ENCODE measurements at places on chromosomes 5 and 9. TPM values are rescaled to one million over a fixed set of nuclear protein-coding genes. Genes with fewer than 3 reads are reported as not detected.

The SPINK7 gene
- not detected for total RNA-seq

- DNase-seq, result no peak
Observed at GRCh38 chr5:124973661-124974060, 227.2 kb upstream of the ZNF608 start.

The CBY3 gene
- total RNA-seq, result not detected

DNA sequence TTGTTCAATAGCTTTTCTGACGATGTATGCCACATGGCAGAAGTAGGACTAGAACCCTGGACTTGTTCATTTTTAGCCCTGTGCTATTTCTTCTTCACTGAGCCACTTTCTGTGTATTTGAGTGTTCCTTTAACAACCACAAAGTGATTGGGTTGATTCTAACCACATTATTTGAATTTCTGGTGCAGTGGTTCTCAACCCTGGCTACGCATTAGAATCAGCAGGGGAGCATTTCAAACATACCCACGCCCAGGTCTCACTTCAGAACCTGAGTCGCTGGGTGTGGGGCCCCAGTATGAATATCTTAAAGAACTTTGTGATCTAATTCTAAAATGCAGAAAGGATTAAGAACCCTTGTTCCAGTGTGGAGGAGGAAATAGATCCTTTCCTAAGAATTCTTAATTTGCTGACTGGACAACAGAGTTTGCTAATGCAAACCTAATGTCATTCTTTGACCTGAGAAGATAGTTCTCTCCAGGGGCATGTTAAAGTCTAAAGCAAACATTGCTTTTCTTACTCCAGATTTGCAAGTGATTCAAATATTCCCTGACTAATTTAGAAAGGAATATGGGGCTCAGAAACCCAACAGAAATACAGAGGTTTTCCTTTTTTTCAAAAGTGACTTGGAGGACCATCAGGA, 75.4 kb upstream of the GDNF start:
- no peak for DNase-seq

GRCh38 chr9:84811072-84811750, 141.7 kb downstream of the NTRK2 start:
- no peak for DNase-seq

DNA sequence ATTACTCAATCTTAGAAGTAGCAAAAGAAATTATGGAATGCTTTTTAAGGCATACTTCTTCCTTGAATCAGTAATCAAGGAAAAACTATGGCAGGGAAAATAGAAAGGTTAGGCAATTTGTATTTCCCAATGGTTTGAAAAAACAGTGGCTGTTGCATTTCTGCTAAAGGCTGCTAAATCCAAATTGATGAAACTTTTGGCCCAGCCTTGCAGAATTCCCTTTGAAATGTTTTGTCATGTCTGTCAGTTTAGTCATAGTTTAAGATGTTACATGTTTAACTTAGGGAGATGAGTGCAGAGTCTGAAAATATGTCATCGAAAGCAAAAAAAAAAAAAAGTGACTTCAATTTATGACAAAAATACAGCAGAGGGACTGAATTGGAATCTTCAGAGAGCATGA, 878.9 kb upstream of the WWC1 start:
- no peak for DNase-seq

DNA sequence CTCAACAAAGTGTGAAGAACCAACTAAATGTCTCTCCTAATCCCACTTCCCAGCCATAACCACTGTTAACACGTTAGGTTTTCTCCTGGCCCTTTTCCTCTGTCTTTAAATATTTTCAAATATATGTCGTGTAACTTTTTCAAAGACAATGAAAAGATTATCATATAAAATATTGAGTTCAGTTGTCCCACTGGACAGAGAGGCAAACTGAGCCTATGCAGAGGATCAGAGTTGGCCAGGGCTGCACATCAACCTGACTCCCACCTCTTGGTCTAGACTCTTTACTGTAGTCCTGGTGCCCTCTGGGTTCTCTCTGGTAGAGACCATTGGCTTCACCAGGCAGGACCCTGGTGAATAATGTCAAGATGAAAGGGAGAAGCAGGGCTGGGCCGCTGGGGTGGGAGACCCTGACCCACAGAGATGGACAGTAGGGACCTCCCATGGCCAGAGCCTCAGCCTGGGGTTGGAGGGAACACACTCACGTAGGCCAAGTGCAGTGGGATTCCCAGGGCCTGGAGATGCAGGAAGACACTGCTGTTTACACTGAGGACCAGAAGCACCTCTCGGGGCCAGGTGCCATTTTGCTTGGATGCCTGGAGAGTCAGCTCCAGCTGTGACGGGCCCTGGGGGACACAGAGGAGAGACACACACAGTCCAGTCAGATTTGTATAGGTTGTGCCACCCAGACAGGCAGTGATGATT, 25.1 kb downstream of the ENG start:
- no peak for DNase-seq

DNA sequence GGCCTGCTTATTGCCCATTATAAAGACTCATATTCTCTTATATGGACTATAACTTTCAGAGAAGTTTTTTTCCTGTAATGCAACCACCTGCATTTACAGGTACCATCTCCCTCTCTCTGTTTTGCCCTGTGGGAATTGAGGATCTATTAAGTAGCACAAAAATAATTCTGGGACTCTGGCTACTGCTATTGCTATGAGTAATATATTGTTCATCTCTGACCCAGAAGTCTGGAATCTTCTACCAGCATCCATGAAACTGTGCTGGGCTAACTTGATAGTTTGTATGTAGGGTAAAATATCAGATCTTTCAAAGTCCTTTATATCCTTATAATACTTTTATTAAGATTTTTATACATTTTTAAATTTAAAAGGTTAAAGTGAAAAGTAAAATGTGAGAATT, 607.2 kb downstream of the EFNA5 start:
- DNase-seq, result no peak
